ENCODE measurements at places on chromosomes 16 and 17.

DNA sequence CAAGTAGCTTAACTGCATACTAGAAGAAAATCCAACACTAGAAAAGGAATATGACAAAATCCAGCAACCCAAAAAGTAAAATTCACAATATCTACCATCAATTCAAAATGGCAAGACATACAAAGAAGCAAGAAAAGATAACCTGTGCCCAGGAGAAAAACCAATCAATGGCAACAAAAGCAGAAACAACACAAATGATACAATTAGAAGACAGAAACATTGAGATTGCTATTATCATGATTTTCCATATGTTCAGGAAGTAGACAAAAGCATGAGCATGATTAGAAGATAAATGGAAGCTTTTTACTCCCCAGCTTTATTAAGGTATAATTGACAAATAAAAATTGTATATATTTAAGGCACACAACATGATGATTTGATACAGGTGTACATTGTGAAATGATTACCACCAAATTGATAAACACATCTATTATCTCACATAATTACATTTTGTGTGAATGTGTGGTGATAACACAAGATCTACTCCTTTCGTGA is 117.3 kb downstream of the CA10 start:
- DNase-seq = no peak

DNA sequence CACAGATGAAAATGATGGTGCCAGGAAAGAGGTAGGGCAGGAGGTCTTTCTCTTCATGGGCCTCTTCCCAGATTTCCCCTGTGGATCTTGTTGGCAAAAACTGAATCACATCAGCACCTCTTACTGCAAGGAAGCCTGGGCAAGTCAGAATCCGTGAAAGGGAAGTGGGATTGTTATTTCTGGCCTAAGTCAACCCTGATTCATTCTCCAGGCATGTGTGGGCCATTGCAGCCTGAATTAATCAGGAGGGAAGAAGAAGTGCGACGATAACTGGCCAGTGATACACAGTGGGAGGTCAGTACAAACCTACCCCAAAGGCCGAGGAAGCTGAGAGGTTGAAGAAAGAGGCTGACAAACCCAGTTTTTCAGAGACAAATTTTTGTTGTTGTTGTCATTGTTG is 17.9 kb upstream of the NSMCE1 start:
- peak; percentile 91 for DNase-seq

GRCh38 chr17:52383493-52384100 is 225.1 kb upstream of the CA10 start:
- DNase-seq = peak; percentile 53

GRCh38 chr17:82910041-82910481 is 70.2 kb upstream of the ZNF750 start:
- no peak for DNase-seq

DNA sequence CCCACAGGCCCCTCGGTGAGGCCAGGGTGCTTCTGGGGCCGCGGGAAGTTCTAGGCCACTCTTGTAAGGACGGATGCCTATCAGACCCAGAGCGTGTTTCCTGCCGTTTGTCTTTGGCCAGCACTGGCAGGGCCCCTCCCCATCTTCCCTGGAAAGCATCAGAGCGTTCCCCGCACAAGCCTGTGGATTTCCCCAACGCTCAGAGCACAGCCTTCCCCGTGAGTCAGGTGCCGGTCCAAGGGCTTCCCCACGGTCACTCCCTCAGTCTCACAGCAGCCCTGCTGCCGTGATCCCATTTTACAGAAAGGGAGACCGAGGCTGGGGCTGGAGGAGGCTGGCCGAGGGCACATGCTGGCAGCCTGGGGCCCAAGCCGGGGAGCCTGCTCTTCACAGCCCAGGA is 33.7 kb downstream of the CRISPLD2 start:
- DNase-seq = no peak

GRCh38 chr17:47990962-47991731 is 20.2 kb downstream of the CDK5RAP3 start:
- no peak for DNase-seq

Measured in suppressor macrophage (primary cell).